AG10803 (cell line): ENCODE measurements at places on chromosomes 11 and 22.

GRCh38 chr22:40413873-40414272 is 43.5 kb downstream of the SGSM3 start:
- no peak for DNase-seq

- DNase-seq: no peak
These were observed 22.5 kb upstream of the CYP2R1 start for GRCh38 chr11:14914536-14914935.

GRCh38 chr11:76601272-76601671 is 69.3 kb downstream of the LRRC32 start:
- no peak for DNase-seq

- DNase-seq: no peak
These were observed 1.4 kb downstream of the SIK2 start for GRCh38 chr11:111603611-111604130.

- DNase-seq: peak; percentile 77
These were observed 63.5 kb upstream of the CSNK2A3 start for GRCh38 chr11:11416502-11416901.

GRCh38 chr11:123180574-123180973 is 14.5 kb downstream of the CLMP start:
- DNase-seq: peak; percentile 43

- no peak for DNase-seq
These were observed 19.9 kb downstream of the UNC93B1 start for GRCh38 chr11:67983951-67984350.

DNA sequence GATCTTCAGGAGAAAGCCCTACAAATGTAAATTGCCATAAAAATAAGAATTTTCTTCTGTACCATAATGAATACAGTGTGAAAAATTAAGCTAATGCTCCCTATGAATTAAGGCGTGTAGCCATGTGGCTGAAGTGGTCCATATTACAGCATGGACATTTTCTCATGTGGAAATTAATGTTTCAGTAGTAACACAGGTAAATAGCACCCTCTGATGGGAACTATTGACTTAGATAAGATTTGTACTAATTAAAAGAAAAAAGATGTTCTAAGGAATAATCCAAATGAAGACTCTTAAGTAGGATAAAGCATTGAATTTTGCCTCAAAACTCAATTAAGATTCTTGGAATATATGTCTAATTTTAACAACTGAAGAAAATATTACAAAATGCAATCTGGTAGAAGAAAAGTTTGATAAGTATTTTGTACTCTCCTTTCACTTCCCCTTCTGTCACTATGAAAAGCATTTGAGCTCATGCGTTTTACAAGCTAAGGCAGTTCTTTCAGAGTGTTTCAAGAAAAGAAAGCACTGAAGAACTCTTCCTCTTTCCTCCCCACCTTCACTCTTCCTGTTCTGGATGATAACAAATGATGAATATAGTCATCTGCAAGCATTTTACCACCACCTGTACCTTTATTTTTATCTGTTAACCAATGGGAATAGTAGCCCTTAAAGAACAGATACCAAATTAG is 9.9 kb upstream of the OR8D2 start:
- peak; percentile 10 for DNase-seq

DNA sequence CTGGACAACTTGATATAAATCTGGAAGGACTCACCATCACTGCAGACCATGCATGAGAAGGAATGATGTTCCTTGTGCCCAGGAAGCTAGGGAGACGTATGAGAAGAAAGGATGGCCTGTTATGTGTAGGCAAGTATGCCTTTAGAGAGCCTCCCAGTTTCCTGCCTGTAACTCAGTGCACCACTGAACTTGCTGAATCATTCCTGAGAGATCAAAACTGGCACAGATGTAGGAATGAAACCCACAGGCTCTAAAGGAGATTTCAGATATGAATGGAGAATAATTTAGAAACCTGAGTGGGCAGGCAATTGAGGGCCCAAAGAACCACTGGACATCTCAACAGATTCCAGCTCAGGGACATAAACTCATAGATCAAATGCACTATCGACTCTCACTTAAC is 38.4 kb upstream of the PRSS23 start:
- DNase-seq: peak; percentile 77

DNA sequence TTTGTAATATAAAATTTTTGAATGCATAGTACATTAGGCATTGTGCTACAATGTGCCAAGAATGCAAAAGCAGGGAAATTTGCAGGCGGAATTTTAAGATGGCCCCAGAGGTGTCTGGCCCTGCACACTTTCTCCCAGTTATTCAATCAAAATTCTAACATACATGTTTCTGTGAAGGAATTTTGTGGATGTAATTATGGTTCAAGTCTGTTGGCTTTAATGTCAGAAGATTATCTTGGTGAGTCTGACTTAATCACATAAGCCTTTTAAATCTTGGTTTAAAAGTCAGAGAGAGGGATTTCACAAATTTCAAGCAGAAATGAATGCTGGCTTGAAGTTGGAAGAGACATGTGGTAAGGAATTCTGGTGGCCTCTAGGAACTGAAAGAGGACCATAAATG is 423.4 kb upstream of the CCDC179 start:
- DNase-seq: no peak

- no peak for DNase-seq
These were observed 309.6 kb downstream of the TBC1D22A start for GRCh38 chr22:47071807-47072641.

DNA sequence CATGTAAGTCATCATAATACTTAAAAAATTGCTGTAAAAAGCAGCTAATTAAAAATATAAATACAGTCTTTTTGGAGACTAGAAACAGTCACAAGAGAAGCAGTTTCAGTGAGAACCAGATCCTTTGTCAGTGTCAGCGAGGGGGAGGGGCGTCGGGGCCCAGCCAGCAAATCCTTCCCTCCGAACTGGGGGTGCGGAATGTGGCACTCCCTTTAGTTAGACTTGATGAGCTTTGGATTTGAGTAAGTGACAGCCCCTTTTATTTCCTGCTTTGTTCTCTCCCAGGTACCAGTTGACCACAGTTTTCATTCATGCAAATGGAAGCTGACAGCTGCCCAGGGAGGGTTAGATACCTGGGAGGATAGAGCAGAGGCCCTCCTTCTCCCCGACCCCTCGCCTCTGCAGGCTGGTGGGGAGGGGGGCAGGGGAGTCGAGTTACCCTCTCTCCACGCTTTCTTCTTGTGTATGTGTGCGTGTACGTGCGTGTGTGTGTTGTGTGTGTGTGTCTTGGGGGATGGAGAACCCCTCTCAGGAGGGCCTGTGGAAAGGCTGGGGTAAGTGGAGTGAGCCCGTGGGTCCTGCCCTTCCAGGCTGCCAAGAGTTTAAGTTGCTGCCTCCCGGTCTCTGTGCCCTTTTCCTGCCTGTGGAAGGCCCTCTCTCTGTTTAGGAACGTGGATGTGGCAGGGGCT is 38.3 kb downstream of the PTPRJ start:
- no peak for DNase-seq

DNA sequence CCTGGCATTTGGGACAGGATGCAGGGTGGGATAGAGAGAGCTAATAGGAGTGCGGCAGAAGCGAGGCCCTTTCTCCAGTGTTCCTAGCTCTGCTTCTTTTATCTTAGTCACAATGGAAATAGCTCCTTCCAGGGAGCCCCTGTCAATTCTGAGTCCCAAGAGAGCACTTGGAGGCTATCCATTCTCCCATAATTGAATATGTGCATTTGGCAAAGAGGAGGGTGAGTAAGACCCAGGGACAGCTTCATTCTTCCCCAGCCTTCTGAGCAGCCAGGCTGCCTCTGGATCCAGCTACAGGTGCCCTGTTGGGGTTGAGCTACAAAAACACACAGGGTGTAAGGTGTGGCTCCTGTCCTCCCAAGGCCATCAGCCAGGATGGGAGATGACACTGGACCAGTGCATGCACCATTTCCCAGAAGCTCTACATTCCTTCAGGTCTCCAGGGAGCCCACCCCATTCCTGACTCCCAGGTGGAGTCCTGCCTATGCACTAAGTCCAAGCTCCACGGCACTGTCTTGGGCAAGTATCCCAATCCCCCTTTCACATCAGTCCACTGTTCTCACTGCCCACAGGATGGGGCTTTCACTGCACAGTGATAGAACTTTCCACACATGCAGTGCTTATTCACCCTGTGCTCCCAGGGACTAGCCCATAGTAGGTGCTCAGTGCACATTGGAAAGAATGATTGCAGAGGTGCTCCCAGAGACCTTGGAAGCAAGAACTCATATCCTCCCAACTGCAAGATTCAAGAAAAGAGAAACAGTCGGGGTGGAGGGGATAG is 6.2 kb downstream of the MS4A10 start:
- no peak for DNase-seq

DNA sequence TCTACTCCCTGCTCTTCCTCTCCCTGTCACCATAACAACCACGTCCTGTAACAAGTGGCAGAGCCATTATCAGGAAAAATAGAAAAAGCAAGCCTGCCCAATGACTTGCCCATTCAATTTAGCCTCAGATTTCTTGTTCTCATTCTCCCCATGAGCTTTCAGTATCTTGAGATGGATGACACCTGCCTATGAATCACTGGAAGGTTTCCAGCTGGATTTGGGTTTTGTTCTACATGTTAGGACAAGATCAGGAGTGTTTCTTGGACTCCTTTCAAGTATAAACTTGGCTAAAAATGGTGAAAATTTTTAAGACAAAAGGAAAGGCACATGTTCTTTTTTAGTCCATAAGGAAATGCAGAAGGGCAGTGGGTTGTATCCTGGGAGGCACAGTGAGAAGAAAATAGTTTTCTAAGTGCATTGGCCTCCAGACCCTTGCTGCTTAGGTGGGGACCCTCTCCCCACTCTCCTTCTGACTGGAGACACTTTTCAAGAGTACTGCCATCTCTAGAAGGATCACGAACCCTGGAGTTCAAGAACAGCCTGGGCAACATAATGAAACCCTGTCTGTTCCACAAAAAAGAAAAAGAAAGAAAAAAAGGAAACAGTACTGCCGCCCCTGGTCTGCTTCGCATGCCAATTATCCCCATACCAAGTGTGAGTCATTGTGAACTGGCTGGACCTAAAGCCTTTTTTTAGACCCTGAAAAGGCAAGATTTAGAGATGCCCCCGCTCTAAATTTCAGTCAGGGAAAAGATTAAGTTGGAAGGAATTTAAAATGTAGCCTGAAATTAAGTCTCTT is 51.0 kb downstream of the MTNR1B start:
- peak; percentile 30 for DNase-seq

GRCh38 chr11:6202041-6202440 is 3.0 kb downstream of the OR52W1 start:
- peak; percentile 65 for DNase-seq

- no peak for DNase-seq
These were observed 14.6 kb upstream of the PGM2L1 start for GRCh38 chr11:74412733-74413359.

- DNase-seq: no peak
These were observed 144.9 kb upstream of the NECTIN1 start for GRCh38 chr11:119873761-119874421.

DNA sequence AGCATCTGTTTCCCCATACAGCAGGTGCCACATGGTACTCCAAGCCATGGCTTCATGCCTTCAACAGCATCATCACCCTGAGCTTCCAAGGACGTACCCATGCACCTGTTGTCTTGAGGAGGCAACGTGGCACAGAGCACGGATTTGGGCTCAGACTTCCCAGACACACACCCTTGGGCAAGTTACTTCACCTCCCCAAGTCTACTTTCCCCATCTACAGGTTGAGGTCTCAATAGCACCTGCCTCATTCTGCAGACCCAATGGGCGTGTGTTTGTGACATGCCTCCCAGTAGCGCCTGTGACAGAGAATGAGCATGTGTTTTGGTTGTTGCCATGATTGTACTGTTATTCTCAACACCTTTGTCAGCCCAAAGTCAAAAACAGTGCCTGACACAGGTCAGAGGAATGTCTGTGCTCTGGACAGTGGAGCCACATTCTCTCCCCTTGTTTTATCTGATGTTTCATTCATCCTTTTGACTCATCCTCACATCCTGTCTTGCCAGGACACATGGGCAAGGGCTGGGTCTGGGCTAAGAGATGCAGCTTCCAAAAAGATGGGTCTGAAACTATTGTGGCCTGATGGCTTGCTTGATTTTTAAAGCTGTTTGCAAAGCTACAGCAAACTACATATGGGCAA is 53.4 kb upstream of the CCND1 start:
- peak; percentile 85 for DNase-seq

- no peak for DNase-seq
These were observed 59.3 kb upstream of the FAM181B start for GRCh38 chr11:82792822-82793569.

DNA sequence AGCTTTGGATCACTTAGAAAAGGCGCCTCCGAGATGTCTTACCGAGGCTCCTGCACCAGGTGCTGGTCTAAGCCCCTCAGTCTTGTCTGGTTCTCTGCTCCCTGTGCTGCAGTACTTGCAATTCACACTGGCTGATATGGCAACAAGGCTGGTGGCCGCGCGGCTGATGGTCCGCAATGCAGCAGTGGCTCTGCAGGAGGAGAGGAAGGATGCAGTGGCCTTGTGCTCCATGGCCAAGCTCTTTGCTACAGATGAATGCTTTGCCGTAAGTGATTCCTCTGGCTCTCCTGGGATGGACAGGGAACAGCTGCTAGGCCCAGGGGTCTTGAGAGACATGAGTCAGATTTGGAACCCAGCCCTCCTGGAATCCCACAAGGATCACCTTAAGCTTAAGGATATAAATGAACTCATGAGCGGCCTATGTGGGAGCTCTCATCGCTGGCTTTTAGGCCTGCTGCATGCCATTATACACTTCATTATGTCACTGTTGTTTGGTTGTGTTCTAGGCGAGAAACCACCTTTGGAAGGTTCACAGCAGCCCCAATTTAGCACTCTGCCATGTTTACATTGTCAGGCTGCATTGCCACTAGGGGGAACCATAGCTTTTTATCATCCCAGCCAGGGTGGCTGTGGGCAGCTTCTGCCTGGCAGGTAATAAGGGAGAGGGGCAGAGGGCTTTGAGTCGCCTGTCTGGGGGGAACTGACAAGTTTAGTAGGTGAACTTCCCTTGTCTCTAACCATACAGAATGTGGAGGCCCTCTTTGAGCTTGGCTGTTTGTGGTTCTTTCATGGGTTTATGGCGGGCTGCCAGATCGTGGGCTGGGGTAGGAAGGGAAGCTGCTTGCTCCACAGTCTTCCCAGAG is 8.5 kb downstream of the ACAD8 start:
- DNase-seq: peak; percentile 16

- DNase-seq: no peak
These were observed 3.8 kb upstream of the TUT1 start for GRCh38 chr11:62595124-62595523.
